Stimulated activated CD4-positive, alpha-beta T cell treated with anti-CD3 and anti-CD28 coated beads, Interleukin-12 subunit alpha, Interleukin-12 subunit beta, amount 100 ng/mL, for 4 hours (primary cell): ENCODE measurements at places on chromosomes 5 and 9.

DNA sequence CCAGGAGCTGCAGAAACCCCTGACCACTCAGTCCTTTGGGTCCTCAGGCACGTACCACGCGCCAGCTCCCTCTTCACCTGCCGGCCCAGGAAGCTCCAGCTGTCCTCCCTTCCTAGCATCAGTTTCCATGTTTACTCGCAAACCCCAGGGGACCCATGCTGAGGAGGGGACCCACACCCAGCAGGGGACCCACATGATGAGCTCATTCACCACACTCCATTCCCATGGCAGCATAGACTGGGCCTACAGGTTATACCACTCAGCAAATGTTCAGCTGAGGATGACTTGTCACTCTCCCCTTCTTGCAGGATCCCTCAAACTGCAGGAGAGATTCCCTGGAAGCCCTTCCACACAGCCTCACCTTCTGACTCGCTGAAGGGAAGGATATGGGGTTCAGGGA, 73.5 kb upstream of the GALNT10 start:
- no peak for DNase-seq

DNA sequence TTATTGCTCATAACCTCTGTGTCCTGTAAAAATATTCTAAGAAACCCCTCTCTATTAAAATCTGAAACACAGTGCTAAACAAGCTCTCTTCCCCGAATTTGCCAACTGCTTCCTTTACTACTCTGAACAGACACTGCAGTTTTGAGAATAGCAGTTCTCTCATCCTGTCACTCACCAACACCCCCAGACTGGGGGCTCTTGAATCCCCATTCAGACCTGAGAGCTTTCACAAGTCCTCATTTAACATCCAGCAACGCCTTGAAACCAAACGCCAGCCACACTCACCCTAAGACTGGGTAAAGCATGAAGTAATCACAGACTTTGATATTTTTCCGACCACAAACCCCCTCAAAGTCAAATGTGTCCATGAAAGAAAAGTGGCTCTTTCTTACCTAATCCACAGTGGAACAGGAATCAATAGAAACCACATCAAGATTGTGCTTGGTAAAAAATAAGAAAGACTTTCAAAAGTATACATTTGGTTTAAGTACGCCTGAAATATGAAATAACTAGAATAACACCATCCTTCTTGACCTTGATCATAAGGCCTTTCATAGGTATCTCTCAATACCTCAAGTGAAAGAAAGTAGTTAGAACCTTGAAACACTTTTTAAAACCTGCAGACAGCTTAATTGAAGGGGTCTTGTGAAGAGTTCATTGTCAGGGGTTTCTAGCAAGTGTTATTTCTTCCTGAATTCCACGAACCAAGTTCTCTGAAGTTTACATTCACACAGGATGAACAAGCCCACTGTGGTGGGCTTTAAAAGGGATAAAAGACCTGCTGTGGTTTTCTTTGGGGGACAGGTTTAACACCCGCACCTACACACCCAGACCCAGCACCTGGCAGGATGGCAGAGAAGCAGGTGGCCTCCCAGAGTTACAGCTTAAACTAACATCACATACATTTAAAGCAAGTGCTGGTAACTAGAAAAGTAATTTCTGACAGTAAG, 412.6 kb downstream of the MLLT3 start:
- DNase-seq = no peak

DNA sequence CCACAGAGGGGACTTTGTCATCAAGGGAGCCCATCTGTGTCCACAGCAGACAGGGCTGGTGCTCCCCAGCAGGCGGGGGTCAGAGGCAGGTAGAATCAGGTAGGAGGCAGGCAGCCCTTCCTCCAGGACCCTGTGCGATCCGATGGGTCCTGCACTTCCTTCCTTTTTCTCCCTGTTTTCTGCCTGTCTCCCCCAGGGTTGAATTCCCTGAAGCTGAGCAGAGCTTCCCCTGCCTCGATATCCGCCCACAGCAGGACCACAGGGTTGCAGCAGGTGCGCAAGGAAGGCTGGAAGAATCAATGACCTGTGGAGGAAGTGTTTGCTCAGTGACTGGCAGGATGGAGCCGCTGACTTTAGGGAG, 69.2 kb downstream of the MRPL36 start:
- no peak for DNase-seq

GRCh38 chr5:59126016-59126707, 543.3 kb downstream of the RAB3C start:
- DNase-seq = no peak

- no peak for DNase-seq
These were observed 177.3 kb upstream of the RAD23B start for GRCh38 chr9:107105784-107106183.

- no peak for DNase-seq
These were observed 75.4 kb downstream of the NUDT12 start for GRCh38 chr5:103487218-103487617.

DNA sequence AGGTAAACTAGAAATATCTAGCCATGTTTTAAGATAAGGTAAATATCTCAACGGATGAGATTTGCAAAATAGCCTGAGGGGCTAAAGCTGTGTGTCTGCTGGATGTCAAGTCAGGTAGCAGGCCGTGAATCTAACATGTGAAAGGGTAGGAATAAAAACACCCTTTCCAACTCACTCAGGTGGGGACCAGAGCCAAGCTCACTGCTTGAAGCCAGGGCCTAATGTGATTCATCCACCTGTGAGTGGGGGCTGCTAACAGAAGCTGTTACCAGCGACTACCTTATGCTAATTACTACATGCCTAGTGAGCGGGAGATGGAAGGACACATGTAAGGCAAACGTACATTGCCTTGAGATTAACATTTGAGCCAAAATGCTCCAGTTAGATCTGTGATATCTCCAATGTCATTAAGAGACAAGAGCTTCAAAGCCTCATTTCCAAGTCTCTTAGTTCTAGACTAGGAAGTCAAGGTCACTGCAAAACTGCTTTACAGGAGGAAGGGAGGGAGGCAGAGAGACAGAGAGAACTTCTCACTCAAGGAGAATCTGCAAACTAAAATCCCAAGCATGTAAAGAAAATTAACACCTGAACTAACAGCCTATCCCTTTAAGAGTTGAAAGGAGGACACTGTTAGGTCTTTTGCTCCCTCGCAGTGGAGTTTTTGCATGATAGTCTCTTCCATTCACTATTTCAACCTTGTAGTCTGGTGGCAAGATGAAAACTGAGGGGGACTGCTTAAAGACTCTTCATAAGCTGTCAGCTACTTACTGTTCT, 141.6 kb upstream of the RPS23 start:
- no peak for DNase-seq

- DNase-seq = no peak
These were observed 5.8 kb upstream of the PAIP2 start for GRCh38 chr5:139335811-139336210.

GRCh38 chr9:134027561-134027960, 2.3 kb downstream of the BRD3OS start:
- DNase-seq = no peak

DNA sequence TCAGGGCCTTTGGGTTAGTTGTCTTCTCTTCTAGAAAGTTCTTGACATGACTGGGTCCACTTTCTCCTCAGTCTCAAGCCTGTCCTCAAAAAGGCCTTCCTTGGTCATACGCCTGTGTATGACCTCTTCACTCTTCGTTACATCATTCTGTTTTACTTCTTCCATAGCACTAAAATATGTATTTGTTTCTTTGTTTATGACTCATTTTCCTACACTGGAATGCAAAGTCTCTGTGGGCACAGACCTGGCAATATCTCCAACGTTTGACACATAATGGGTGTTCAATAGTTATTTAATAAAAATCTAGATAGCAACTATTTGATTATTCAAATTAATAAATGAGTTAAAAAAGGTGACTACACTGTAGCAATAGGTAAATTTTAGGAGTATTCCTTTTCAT, 85.1 kb downstream of the YIPF5 start:
- no peak for DNase-seq

- no peak for DNase-seq
These were observed 453 bp upstream of the DOK3 start for GRCh38 chr5:177509991-177510566.

DNA sequence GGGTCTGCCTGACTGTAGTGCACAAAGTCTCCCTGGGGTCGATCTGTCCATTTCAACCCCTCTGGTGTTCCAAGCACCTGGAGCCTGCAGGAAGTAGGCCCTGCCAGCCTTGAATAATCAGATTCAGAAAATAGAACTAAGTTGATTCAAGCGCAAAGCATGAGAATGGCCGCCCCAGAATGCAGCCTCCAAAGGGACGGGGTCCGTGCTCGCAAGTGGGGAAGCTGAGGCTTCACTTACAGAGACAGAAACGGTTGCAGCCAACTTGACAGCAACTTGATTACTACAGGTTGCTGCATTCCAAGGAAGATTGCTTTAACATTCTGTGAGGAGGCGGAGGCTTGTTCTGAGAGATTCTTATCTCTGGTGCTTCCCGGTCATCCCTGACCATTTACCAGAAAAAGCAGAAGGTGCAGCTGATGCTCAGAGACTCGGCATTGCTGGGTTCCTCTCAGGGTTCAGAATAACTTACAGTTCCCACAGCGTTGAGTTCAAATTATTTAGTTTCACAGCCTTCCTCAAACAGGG, 14.9 kb upstream of the LRRC14B start:
- no peak for DNase-seq

- DNase-seq = no peak
These were observed 558 bp upstream of the SMAD5 start for GRCh38 chr5:136132087-136132486.

DNA sequence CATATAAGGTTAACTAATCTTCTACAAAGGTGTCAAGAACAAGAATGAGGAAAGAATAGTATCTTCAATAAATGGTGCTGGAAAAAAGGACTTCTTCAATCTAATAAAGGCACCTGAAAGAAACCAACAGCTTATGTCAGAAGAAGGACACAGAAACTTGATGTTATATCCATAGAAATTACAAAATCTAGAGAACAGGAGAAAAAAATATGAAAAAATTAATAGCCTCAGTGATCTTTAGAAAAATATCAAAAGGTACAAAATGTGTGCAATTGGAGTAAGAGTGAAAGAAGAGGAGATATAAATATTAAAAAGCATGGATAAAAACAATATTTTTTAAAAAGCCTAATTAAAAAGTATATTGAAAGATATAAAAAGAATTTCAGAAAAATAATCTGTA, 18.8 kb upstream of the PRSS3 start:
- DNase-seq = no peak

GRCh38 chr9:70030156-70030555, 13.5 kb upstream of the MAMDC2 start:
- DNase-seq = no peak

GRCh38 chr5:96788112-96788749, 19.5 kb downstream of the ERAP1 start:
- DNase-seq = no peak

GRCh38 chr5:74945561-74946165, 79.5 kb upstream of the FAM169A start:
- DNase-seq = peak; percentile 5

GRCh38 chr5:142521706-142522105, 164.2 kb downstream of the FGF1 start:
- no peak for DNase-seq

- no peak for DNase-seq
These were observed 2.7 kb downstream of the MORN5 start for GRCh38 chr9:122162415-122162814.

GRCh38 chr5:57036761-57037160, 84.8 kb upstream of the MIER3 start:
- DNase-seq = no peak

DNA sequence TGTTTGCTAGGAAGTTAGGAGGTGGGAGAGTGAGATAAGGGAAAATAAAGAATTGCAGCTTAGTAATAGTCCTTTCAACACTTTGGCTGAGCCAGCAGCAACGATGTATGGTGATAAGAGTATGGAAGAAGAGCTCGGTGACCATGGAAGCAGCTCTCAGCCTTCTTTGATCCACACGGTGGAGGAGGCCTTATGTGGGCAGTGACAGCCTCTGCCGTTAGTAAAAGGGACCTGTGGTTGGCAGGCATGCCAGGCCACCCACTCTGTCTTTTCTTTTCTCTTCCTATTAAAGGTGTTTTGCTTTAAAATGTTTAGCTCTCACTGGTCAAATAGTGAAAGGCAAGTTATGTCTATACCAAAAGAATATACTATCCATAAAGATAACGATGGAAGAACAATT, 7.7 kb downstream of the RGS7BP start:
- DNase-seq = no peak

GRCh38 chr9:95478335-95478734, 38.4 kb downstream of the PTCH1 start:
- DNase-seq = no peak

DNA sequence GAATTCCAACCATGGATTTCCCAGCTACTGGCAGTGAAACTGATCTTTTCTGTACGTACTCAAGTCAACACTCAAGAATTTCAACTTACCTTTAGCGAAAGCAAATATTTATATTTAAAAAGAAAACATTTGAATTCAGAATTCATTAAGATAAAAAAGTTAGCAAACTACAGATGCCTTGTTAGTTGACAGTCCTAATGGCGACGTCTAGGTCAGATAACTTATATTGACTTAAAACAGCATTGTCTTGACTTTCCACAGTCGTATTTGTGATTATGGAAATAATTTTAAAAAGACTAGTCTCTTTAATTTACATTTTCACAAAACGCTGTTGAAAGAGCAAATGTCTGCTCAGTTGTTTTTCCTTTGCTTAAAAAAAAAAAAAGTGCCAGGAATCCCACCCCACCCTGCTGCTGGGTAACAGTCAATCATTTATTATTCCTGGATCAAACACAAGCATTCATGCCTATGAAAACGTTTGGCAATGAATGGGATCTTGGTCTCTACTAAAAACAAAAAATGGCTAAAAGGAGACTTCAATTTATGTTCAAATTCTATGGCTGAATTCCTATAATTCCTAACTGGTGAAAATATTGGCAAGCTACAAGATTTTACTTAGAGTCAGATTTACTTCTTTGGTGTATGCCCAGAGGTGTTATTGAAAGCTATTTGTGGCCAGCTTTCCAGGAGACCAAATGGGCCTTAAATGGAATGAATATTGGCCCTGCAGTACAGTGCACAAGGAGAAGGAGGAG, 22.0 kb downstream of the OR2S2 start:
- DNase-seq = no peak

- no peak for DNase-seq
These were observed 1.6 kb downstream of the SRFBP1 start for GRCh38 chr5:121963392-121963791.

DNA sequence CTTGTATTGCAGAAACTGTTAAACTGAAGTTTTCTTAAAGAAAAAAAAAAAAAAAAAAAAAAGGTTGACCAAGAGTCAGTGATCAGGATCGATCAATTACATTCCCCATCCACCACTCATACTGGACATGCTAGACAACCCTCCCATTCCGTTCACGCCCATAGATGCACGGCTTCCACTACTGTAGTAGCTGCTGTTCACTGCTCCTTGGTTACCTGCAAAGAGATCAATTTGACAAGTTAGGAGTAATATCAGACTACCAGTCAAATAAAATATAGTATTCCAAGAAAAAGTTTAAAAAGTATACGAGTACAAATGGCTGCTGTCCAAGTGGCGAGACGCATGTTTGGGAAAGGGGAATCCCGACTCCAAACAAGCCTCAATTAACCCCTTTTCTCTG, 8.7 kb downstream of the HNRNPH1 start:
- DNase-seq = no peak

DNA sequence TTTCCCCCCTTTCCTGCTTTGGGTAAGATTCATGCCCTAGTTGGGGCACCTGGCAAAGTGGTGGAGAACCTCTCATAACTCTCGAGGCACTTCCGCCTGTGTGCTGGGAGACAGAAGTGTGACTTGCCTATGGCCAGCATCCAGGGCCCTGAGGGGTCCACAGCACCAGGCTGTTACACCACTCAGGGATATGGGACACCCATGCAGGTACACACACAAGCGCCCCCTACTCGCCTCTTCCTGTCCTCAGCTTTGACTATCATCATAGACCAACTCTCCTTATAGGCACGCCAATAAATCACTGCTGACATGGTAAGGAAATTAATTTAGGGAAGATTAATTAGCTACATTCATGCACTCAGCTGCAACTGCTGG, 45.4 kb downstream of the SHB start:
- DNase-seq = no peak
